ENCODE measurements at places on chromosomes 16 and 17.
A peak's percentile ranks its signal among the peaks of the same experiment; 100 is the strongest.

GRCh38 chr17:56457501-56457900, 136.0 kb upstream of the NOG start:
- DNase-seq: no peak

GRCh38 chr16:86391486-86391885, 118.8 kb upstream of the FOXF1 start:
- DNase-seq: no peak

DNA sequence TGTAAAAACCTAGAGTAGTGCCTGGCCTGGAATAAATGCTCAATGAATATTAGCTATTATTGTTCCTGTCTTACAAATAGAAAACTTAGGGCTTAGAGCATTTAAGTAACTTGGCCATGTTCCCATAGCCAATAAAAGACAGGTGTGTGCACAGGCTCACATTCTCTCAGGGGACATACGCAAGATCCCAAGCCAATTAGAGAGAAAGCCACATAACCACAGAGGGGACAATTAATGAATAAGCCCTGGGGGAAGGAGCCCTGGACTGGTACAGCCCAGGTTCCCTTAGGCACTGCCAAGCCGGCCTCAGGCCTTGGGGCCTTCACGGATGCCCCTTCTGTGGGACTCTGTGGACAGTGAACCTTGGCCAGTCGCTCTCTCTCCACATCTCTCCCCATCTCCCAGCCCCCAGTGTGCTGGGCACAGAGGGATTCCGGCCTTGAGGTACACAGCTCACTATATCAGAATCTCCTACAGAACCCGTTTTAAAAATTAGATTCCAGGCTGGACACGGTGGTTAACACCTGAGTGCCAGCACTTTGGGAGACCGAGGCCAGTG, 27.3 kb upstream of the ABCC12 start:
- DNase-seq: peak; percentile 94

DNA sequence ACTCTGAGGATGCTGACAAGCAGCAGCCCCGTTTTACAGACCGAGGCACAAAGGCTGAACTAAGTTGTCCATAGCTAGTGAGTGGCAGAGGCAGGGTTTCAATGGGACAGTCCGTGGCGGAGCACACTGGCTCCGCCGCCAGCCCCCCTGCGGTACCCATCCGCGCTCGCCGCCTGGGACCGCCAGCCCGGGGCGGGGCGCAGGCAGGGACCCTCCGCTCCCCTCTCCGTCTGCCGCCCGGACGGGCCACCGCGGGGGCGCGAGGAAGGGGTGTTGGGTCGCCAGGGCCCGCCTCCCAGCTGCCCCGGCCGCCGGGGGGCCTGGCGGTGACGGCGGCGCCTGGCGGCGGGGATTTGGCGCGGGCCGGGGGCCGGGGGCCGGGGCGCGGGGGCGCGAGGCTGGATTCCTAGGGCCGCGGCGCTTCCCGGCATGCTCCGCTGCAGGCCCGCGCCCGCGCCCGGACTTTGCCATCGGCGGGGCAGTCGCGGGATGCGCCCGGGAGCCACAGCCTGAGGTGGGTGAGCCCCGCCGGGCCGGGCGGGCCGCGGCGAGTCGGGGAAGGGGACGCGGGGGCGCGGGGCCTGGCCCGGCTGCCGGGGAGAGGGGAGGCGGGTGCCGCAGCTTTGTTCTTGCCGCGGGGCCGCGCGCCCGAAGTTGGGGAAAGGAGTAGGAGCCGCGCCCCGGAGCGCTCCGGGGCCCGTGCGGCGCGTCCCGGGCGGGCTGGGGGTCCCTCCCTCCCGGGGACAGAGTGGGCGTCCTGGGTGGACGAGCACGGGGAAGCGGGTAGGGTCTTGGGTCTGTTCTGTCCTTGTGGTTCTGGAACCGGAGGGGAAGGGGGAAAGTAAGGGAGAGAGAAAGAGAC, at the start of gene TMEM98:
Gene TMEM98 (plus strand): TSS at position 430 of the 862 bp plus-strand sequence. CDS start 3,376 bp downstream, outside the sequence.
- no peak for DNase-seq

- DNase-seq: no peak
These were observed 157.7 kb upstream of the LHX1 start for GRCh38 chr17:36779550-36779949.

DNA sequence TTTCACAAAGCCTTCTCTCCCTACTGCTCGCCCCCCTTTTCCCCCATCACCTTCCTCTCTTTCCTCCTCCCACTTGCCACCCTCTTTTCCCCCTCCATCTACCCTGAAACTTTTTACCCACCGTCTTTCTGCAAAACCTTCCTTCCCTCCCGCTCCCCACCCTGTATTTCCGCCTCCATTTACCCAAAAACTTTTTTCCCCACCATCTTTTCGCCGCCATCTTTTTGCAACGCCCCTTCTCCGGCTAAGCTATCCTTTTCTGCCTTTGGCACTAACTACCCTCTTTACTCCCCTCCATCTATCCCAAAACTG, 205.2 kb upstream of the WSB1 start:
- DNase-seq: no peak

DNA sequence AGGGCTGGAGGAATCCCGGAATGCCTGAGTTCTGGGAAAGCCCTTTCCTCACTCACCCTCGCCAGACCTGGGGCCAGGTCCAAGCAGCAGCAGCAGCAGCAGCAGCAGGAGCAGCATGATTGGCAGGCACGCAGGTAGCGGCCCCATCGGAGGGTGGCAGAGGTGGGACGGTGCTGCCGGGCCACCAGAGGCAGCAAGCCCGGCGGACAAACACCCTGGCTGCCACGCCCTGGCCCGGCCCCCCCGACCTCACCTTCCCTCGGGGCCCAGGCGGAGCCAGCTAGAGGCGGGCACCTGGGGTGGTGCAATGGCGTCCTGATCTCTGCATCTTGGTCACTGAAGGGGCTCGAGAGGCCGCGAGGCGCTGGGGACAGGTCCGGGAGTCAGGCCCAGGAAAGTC, 122.4 kb downstream of the LAT start:
- no peak for DNase-seq

All from NCI-H1105 (cell line).